GM23248 (cell line): ENCODE measurements at places on chromosomes 4 and X. TPM values are rescaled to one million over a fixed set of nuclear protein-coding genes. Genes with fewer than 3 reads are reported as not detected.
A peak's percentile ranks its signal among the peaks of the same experiment; 100 is the strongest.

GRCh38 chr4:25504932-25505636 lies 128.0 kb downstream of the ANAPC4 start:
- no peak for DNase-seq

DNA sequence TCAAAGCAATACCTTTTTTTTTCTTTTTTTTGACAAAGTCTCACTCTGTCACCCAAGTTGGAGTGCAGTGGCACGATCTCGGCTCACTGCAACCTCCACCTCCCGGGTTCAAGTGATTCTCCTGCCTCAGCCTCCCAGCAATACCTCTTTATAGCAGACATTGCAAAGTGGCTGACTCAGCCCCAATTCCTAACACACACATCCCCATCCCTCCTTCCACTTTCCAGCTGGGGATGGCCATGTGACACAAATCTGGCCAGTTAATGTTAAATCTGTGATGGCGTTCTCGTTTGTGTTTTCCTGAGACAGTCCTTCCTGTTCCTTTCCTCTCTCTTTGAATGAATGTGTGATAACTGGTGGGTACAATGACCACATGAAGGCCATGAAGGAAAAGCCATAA lies 276.2 kb upstream of the KLF3 start:
- no peak for DNase-seq

- DNase-seq, result no peak
Observed at GRCh38 chr4:100149190-100149589, 41.1 kb downstream of the DDIT4L start.

GRCh38 chrX:78105944-78106650 lies 2.0 kb downstream of the PGK1 start:
- DNase-seq, result peak; percentile 26

GRCh38 chrX:123193101-123193500 lies 9.0 kb downstream of the GRIA3 start:
- DNase-seq, result no peak

DNA sequence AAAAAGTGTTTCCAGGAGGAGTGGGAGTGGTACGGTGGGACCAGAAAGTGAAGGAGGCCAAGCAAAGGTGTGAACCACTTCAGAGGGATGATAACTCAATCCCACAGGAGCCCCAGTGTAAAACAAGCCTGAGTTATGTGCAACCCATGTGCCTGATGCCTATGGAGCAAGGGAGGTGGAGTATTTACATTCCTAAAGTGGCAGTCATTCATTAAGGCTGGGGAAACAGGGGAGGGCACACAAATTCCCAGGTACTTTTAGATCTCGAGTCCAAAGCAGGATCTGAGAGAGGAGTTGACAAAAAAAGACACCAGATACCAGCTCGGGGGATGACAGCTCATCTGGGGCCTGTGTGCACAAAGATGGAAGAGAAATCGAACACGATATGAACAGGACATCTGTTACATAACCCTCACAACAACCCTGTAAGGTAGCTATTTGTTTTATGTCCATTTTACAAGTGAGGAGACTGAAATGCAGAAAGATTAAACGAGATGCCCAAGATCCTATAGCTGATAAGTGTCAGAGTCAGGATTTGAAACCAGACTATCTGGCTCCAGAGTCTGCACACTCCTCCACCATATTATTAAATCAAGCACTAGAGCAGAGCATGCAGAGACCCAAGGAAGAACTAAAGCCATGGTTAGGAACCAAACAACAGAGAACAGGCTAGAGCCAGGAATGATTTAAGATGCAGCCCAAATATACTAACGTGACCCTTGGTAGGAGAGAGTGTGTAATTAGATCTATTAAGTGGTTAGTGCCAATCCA lies 91.9 kb upstream of the MAPK10 start:
- peak; percentile 34 for DNase-seq

DNA sequence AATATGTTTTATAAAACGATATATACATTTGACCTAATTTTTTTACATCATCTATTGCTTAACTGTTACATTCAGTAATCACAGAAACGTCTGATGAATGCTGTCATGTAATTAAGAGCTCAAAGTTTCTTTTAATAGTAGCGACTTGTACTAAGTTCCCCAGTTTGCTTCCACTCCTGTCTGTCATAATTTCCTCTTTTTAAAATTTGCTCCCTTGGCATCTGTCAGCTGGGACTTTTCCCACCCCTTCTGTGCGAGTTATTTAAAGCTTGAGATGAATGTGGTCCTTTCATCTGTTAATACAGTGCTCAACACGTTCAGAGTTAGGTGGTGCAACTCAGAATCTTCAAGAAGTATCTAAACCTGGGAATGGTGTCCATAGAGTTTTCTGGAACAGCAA lies 1.2 kb downstream of the RAP1GDS1 start:
- peak; percentile 30 for DNase-seq

DNA sequence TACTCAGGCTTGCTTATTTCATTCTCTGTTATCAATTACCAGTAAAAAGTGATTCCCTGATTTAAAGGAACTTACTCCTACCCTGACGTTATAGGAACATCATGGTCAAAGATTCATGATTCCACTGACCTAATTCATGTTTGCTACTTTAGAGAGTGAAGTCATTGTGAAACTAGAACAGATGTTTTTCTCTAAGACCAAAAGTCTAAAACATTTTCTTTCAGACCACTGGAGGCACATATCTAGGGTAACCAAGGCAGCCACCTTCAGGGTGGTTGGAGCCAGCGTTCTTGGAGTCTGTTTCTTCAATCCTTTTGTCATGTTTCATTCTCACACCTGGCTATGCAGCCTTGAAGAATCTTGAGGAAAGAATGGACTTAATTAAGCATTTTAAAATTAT lies 77.8 kb downstream of the GALNTL6 start:
- no peak for DNase-seq

GRCh38 chrX:154806837-154807501 lies 1.7 kb upstream of the MPP1 start:
- no peak for DNase-seq

GRCh38 chrX:131979116-131979515 lies 44.0 kb upstream of the STK26 start:
- DNase-seq, result no peak

- no peak for DNase-seq
Observed at GRCh38 chr4:7631288-7632014, 196.7 kb upstream of the PSAPL1 start.

TCEAL2 gene
- total RNA-seq, result not detected in 2 replicates

FOXR2 gene
- not detected in 2 replicates for total RNA-seq

DMD gene
- 1.5 and 3.5 TPM in 2 replicates for total RNA-seq

SLC2A9 gene
- 0.25 and 2.8 TPM in 2 replicates for total RNA-seq

VCX2 gene
- total RNA-seq, result not detected in 2 replicates

PLP1 gene
- 0.22 and 0.76 TPM in 2 replicates for total RNA-seq
